Mucosa of descending colon (tissue), 3 donors: ENCODE measurements at places on chromosomes 6 and 20. TPM values are rescaled to one million over a fixed set of nuclear protein-coding genes. Genes with fewer than 3 reads are reported as not detected.

Gene RNF182
- total RNA-seq, result 0.09 TPM

GRCh38 chr6:25346064-25346463 lies 66.9 kb downstream of the CARMIL1 start:
- DNase-seq, result no peak

Gene MUC22
- total RNA-seq, result not detected

Gene SNAI1
- total RNA-seq, result 4.5 TPM

Gene MOXD1
- 2.4 TPM for total RNA-seq

GRCh38 chr6:47168180-47168579 lies 126.0 kb upstream of the ADGRF1 start:
- no peak for DNase-seq

GRCh38 chr6:78383968-78384367 lies 483.4 kb upstream of the IRAK1BP1 start:
- no peak for DNase-seq

- DNase-seq, result no peak
Measured at GRCh38 chr20:52847029-52847660, 125.0 kb upstream of the TSHZ2 start.

Gene SLC35D3
- 0.12 TPM for total RNA-seq

GRCh38 chr6:112221981-112222852 lies 32.1 kb downstream of the LAMA4 start:
- no peak for DNase-seq

GRCh38 chr6:15754035-15754705 lies 91.3 kb upstream of the DTNBP1 start:
- DNase-seq, result no peak

- DNase-seq, result no peak
Measured at GRCh38 chr6:2913621-2914317, 10.7 kb upstream of the SERPINB9 start.
